ENCODE measurements at places on chromosomes 2 and 18.

DNA sequence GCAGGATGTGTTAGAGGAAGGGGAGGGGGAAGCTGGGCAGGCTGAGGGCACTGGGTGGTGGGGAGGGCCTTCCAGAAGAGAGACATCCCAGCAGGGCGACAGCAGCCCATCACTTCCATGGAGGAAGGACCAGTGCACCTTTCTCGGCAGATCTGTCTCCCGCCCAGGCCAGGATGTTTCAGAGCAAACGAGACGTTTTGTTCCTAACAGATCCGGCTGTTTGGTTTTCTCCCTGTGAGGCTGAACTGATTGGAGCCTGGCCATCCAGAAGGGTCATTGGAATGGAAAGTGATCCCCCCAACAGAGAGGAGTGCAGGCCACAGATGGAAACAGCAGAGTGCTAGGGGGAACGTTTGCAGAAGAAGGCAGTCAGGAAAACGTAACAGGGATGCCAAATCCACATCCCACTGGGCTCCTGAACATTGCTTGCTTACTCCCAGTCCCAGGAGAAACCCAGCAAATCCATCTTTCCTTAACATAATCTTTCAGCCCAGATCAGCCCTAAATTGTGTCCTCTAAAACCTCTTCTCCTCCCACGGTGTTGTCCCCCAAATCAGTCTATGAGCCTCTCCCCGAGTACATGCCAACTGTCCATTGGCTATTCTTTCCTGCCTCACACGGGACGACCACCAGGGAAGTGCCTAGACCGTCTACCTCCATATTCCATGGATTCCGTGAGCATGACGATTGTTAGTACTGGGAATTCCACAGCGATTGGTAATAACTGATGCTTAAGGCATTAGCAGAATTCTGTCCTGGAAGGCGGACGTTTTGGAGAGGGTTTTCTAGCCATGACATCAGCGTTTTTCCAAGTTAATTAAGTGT is 126.8 kb downstream of the SEPTIN10 start:
- no peak for DNase-seq

GRCh38 chr2:24206714-24207113 is 31.9 kb downstream of the FAM228A start:
- DNase-seq, result no peak

- no peak for DNase-seq
Observed at GRCh38 chr2:9574331-9574730, 18.7 kb upstream of the ADAM17 start.

DNA sequence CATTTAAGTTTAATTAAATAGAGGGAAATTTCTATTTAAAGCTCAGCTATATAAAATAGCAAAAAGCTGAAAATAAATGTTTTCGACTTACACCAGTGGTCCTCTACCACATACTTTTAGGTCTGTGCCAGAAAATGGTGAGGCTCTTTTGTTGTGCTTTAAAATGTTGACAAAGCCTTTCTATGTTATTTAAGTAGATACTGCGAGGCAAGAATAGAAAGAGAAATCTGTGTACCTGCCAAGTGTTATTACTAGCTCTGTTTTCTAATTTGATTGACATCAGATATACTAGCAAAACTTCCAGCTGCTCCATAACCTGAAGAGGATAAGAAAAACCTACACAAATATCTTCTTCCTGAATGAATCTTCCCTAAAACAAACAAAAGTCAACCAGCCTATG is 53.6 kb downstream of the LPIN2 start:
- DNase-seq, result no peak

- DNase-seq, result no peak
Observed at GRCh38 chr18:63472380-63472779, 4.4 kb upstream of the SERPINB5 start.

DNA sequence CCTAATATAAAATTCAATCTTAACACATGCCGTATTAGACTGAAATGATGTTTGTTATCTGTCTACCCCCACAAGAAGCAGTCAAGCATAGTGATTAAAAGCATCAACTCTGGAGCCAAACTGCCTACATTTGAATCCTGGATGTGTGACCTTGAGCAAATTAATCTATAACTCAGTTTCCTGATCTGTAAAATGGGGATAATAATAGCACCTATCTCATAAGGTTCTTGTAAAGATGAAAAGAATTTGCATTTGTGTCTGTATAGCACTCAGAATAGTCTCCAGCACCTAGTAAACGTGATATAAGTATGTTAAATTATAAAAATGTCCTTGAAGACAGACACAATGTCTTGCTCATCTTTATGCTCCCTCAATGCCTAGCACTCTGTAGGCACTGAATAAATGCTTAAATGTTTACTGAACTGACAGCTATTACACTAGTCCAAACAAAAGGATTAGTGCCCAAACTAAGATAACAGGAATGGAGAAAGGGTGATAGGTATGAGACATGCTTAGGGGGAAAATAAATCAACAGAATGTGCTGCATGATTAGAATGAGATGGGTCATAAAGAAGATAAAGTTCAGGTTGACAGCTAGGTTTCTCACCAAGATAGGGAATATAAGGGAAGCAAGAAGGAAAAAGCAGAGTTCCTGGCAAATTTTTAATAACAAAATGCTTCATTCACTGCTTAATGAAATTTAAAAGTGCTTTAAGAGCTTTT is 180.6 kb downstream of the ATAD2B start:
- DNase-seq, result no peak

DNA sequence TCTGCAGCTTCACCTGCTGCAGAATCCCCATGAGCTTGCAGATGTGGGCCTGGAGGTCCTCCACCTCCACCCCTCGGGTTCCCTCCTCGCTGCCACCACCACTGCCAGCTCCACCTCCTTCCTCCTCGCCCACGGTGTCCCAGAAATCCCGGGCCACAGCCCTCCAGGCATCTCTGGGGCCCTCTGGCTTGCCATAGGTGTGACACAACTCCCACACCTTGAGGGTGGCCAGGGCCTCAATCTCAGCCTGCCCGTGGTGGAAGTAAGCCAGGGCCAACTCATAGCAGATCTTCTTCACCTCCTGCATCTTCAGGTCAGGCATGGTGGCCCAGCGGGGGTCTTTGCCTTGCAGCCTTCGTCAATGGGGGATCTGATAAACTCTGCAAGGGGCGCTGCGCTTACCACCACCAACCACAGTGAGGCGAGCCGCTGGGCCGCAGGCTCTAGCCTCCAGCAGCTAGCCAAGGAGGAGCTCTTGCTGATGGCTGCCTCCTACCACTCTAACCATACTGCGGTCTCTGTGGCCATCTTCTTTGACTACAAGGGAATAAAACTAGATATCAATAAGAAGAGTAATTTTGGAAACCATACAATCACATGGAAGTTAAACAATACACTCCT is 36.1 kb upstream of the ANKRD62 start:
- no peak for DNase-seq

DNA sequence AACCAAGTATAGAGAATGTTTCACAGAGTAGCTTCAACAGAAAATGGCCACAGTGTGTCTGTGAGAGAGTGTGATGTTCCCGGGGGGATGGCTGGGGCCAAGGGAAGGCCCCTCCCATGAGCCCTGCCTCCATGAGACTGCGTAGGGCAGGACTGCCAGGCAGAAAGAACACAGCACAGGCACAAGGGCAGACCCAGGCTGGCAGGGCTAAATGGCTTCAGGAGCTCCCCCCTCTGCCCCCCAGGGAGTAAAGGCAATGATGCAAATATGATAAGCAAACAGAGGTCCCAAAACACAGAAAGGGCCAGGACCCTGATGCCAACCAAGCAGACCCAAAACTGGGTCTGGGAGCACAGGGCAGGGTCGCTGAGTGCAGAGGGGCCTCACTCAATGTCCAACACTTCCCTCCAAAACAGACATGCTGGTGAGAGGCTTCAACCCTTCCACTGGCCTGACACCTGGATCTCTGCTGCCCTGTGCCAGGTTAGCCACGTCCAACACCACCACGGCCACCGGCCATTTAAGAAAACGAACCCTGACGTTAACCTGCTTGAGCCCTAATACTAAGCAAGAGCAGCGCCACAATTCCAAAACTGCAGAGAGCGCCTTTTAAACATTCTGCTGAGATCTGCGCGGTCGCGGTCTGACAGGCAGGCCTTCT is 90.3 kb downstream of the HDAC4 start:
- no peak for DNase-seq

GRCh38 chr18:78390348-78390951 is 589.2 kb upstream of the SALL3 start:
- DNase-seq, result no peak

DNA sequence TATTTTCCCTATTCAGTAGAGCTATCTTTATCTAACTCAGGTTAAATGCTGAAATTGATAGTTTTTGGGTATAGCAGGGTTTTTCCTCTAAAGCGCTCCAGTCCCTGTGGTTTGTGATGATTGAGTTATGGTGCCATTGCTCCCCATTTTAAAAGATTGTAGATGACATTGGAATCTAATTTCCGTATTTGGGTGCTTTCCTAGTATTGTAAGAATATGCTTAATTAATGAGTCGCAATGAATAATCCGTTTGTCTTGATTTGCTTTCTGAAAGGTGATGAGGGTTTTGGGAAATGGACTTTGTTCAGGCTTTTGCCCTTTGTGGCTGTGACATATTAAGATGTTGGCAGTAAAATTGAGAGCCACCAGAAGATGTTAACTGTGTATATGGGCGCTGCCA is 3.9 kb downstream of the RPS7 start:
- no peak for DNase-seq

DNA sequence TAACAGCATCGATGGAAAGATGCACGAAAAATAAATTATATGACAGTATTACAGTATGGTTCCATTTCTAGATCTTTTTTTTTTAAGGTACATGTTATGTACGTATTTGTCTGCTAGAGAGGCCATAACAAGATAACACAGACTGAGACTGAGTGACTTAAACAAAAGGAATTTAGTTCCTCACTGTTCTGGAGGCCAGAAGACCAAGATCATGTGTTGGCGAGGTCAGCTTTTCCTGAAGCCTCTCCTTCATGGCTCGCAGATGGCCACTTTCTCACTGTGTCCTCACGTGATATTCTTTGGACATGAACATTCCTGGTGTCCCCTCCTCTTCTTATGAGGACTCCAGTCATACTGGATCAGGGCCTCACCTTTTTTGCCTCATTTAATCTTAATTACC is 177.4 kb downstream of the CAPN13 start:
- DNase-seq, result no peak

DNA sequence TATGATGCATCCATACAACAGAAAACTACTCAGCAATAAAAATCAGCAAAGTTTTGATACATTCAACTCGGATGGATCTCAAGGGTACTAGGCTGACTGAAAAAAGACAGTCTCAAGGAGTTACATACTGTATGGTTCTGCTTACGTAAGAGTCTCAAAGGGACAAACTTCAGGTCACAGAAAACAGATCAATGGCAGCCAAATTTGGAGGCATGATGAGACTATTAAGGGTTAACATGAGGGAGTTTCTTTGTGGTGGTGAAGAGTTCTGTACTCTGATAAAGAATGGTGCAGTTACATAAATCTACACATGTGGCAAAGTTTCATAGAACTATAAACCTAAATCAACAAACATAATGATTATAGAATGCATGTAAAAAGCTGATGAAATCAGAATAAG is 81.4 kb downstream of the COBLL1 start:
- DNase-seq, result no peak

DNA sequence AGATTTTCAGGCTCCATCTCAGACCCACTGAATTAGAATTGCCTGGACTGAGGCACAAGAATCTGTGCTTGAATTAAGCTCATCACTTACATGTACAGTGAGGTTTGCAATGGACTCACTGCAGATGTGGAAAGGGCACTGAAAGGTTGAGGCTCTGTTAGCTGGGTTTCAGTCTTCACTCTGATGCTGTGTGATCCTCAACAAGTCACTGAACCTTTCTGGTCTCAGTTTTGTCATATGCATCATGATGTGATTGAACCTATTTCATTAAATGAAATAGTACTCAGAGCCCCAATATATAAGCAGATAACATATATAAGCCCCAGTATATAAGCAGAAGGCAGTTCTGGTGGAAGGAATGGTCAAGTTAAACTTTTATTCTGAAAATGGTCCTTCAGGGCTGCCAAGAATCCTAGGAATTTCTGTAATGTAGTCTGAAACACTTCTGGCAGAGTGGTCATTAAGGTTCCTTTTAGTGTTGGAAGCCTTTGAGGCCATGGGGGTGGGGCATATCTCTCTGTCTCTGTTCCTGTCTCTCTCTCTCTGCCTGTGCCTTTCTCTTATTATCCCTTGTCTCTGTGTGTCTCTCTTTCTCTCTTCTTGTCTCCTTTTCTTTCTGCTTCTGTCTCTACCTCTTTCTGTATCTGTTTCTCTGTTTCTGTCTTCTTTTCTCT is 110.4 kb downstream of the ADCYAP1 start:
- DNase-seq, result no peak

DNA sequence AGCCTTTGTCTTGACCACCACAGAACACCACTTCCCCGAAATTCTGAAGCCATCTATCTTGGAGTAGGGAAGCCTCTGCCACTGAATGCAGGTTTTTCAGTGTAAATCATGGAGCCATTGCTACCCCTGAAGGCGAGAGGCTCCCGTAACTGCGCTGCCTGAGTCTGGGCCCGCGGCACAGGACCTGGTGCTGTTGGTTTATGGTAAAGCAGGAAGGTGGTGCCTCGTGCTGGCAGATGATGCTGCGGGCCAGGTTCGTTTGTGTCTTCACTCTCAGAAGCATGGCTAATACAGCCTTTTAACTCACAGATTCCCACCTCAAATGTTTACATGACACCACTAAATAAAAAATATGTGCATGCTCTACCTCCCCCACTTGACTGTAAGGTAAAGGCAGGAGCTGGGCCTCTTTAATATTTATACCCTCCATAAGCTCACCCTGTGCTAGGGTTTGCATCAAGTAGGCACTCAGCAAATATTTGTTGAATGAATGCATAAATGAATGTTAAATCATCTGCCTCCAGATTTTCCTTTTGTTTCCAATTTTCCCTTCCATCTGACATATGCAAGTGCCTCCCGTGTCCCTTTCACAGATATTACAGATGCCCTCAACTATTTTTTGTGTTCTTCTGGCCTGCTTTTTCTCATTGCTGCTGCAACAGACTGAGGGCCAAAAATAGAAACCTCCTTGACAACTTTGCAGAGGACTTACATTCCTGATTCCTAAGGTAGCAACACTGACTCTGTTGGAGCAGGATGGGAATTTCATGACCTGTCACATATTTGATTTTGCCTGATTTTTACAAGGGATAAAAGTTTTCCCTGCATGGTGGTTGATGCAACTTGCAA is 83.5 kb upstream of the CPO start:
- no peak for DNase-seq

- DNase-seq, result no peak
Observed at GRCh38 chr2:119222863-119223520, 642 bp upstream of the STEAP3 start.

- no peak for DNase-seq
Observed at GRCh38 chr2:53275743-53276142, 491.9 kb upstream of the CHAC2 start.

- no peak for DNase-seq
Observed at GRCh38 chr2:184646177-184646576, 47.8 kb downstream of the ZNF804A start.

GRCh38 chr2:181527058-181527457 is 69.9 kb downstream of the ITGA4 start:
- DNase-seq, result no peak

- peak; percentile 57 for DNase-seq
Observed at GRCh38 chr2:196101325-196101991, 32.8 kb upstream of the DNAH7 start.

- no peak for DNase-seq
Observed at GRCh38 chr2:191646163-191646902, 31.6 kb upstream of the NABP1 start.

Data from stimulated activated CD4-positive, alpha-beta T cell treated with anti-CD3 and anti-CD28 coated beads, TNF-alpha, amount 100 ng/mL, for 48 hours (primary cell).